OCI-M1 (cell line): ENCODE measurements at places on chromosomes 11 and 22.

- peak; percentile 57 for DNase-seq
Observed at GRCh38 chr11:14148653-14149273, 186.2 kb downstream of the SPON1 start.

DNA sequence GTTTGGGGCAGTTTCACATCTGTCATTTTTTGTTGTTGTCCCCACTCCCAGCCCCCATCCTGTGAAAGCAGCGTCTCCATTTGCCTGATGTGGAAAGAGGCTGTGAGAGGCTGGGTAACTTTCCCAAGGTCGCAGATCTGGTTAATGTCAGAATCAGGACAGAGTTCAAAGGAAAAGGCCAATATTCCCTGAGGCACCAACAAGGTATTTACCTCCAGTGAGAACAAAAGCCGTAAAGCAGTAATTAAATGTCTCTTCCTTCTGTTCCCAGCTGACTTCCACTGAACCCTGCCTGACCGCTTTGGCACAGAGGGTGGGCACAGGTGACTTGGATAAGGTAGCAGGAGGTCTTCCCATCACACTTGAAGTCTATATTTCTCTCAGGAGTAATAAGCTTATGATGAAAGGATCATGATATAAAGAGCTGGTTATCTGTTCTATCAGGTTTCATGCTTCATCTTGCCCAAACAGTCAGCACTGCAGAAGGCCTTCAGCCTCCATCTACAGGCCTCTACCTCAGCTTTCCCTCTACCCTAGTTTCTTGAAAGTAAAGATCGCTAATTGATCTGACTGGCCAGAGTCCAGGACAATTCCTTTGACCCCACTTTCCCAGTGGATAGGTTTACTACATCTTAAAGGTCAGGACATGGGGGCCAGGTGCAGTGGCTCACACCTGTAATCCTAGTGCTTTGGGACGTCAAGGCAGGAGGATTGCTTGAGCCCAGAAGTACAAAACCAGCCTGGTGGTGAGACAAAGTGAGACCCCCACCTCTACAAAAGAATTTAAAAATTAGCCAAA lies 9.4 kb downstream of the C11orf91 start:
- no peak for DNase-seq

DNA sequence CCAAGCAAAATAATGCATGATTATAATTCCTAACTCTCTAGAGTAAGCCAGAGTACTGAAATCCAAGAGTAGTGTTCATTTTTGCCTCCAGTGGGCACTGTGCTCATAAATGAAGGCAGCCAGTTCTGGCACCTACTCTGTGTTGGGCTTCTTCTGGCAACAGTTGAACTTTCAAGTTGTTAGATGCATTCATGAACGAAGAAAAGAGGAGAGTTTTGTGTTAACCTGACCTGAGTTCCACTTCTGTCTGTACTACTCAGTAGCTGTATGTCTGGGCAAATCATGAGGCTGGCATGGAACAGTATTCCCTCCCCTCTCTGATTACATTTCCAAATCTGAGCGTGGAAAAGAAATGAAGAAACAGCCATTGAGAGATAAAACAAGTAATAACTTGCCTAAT lies 20.3 kb upstream of the TENM4 start:
- DNase-seq, result peak; percentile 76

GRCh38 chr11:128026596-128026995 lies 560.8 kb downstream of the ETS1 start:
- no peak for DNase-seq

DNA sequence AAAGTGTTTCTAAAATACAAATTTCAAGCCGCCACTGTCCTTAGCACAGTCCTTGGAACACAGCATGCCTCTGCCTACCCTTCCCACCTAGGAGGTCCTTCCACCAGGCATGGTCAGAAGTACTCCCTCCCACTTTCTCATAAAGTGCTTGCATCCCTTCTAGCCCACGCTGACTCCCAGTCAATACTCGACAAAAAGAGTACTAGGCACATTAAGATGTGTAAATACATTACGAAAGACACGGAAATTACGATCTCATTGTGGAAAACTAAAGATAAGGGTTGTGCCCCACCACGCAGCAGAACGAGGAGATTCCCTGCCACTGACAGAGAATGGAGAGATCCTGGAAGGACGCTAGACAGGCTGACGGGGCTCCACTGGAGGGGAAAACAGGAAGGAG lies 13.5 kb downstream of the CHKA start:
- DNase-seq, result no peak

DNA sequence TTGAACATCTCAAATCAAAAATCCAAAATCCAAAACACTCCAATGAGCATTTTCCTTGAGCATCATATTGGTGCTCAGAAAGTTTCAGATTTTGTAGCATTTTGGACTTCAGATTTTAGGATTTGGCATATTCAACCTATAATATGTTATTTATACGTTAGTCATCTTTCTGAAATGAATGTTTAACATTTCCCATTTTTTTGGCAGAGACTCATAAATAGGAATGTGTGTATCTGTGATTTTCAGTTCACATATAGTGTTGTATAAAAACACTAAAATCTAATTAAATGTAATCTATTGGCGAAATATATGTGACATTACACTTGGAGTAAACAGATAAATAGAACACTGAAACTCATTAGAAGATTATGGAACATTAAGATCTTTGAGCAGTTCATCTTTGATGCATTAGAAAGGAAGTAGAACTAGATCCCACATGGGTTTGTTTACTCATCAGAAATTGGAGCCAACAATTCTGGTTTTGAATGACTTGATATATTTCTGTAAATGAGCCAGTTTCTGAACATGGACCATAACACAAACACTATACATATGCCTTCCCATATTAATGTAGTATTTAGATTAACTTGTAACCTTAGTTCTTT lies 153.1 kb downstream of the UVRAG start:
- DNase-seq, result no peak

DNA sequence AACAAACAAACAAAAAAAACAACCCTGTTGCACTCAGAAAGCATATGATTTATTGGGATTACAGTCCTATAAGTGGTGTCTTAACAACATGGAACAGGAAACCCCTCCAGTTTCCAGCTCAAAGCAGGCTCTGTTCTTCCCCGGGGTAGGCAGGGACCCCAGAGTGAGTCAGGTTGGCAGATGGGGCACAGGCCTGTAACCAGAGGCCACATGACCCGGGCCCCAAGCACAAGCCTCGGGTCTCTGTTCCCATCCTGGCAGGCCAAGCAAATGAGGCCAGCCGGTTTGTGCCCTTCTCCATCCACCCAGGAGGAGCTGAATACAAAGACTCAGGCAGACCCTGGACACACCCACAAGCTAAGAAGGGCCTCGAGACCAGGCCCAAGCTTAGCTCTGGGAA lies 75.8 kb downstream of the NAT10 start:
- DNase-seq, result no peak

DNA sequence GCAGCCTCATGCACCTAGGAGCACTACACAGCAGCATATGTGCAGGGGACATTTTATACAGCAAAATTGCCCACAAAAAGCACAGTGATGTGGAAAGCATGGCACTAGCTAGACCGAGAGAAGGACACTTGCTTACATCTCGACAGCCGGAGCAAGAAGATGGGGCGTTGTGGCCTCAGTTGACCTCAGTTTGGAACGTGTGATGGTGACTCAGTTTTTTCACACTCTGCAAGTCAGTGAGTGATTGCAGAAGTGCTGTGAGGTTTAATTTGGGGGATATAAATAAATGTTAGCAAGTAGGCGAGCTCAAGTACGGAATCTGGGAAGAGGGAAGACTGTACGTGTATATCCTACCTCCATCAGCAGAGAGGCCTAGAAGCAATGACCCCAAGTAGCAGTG lies 23.3 kb downstream of the LRP5 start:
- no peak for DNase-seq

DNA sequence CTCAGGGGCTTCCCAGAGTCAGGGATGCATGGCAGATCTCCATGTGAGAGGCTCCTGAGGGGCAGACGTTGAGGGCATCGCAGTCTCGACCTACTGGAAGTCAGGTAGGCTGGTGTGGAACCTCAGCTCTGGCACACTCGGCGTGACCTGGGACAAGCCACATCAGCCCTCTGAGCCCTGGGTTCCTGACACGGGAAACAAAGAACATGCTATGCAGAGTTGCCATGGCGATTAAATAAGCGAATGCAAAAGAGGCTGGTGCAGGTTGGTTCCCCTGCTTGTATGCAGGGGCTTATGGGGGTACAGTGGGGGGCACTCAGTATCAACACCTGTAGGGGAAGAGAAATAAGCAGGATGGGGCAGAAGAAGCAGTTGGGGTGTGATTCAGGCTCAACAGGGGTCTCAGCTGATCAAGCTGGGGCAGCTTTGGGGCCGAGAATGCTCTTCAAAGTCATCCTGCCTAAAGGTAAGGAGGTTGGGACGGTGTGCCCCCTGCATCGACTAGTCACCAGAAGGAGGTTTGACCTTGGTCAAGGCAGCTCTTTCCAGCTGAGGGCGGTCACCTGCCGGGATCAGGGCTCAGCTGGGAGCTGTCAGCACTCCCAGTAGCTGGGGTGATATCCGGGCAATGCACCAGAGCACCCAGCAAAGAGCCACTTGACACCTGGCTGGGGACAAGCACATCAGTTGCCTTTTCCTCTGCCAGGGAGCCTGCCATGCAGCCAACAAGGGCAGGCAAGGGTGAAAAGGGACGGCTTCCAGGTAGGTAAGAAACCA lies 442.7 kb downstream of the MIAT start:
- DNase-seq, result no peak

DNA sequence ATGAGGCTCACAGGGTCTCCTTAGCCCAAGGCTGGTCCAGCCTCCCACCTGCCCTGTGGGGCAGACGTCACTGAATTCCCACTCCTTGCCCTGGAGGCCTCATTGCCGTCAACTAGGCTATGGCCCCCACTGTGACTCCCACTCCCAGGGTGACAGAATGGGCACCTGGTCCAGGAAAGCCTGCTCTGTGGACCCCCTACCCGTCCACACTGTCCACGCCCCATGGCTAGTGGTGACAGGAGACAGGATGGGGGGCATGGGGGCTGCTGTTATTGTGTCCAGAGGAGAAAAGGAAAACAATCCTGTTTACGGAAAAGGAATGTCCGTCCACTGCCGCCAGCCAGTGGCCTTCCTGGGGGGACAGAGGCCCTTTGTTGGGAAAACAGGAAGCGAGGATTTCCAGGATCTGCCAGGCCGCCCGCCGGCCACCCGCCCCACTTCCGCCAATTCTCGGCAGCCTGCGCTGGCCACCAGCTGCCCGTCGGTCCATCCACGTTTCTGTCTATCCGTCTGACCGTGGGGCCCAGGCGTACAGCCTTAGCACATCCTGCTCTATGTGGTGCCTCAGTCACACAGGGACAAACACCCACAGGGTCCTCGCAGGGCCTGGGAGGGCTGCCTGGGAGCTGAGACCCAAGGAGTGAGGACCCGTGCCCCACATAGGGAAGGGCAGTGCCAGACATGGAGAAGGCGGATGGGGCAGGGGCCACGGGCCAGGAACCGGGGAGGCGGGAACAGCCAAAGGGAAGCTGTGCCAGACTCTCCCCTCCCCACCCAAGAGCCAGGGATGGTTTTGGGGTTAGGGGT lies 19.5 kb downstream of the CRELD2 start:
- no peak for DNase-seq

- no peak for DNase-seq
Observed at GRCh38 chr22:20062766-20063083, 17.3 kb upstream of the DGCR8 start.

DNA sequence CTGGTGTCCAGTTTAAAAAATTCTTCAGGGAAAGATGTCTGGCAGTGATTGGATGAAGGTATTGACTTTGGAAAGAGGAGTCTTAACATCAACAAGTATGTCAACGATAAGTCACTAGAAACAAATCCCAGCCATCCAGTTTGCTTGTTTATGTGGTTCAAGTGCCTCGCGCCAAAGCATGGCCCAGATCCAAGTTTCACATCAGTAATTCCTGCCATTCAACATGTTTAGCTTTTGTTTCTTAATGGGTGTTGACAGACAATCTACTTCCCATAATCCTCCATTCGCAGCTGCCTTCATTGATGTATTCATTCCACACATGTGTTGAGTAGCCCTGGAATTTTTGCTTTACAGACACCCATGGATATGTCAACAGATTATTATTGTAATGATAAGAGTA lies 77.8 kb downstream of the UBASH3B start:
- DNase-seq, result no peak

GRCh38 chr22:49712195-49712791 lies 115.4 kb downstream of the BRD1 start:
- peak; percentile 15 for DNase-seq

DNA sequence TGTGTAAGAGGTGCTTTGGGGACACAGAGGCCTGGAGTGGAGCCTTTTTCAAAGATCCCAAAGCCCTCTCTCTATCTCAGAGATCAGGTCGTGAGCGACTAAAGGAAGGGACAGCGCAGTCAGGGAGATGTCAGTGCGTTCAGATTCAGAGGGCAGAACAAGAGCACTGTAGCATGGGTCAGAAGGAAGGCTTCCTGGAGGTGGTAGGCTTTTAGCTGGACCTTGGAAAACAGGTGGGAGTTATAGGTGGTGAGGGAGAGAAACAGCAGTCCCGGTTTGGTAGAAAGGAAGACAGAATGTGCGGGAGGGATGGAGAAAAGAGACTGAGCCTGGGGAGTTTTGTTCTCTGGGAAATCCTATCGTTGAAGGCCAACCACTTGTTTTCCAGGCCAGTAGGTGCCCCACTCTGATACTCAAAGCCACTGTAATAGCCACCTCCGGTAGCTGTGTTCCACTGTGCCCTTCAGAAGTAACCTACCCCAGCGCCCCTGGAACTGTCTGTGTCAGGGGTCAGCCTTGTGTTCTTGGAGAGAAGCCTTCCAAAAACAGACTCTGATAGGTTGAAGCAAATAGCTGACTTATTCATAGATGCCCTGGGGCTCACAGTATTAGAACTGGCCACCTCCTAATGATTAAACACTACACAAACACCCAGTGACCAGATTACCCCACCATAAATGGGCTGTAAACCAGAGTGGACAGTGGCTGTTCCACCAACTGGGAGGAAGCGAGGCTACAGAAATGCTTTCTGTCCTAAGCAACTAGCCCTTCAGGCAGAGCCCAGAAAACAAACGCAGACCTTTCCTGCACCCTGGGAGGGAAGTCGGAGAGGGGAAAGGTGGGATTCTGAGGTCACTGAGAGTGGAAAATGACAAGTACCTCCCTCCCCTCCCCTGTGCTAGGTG lies 157.7 kb downstream of the DBX1 start:
- no peak for DNase-seq

DNA sequence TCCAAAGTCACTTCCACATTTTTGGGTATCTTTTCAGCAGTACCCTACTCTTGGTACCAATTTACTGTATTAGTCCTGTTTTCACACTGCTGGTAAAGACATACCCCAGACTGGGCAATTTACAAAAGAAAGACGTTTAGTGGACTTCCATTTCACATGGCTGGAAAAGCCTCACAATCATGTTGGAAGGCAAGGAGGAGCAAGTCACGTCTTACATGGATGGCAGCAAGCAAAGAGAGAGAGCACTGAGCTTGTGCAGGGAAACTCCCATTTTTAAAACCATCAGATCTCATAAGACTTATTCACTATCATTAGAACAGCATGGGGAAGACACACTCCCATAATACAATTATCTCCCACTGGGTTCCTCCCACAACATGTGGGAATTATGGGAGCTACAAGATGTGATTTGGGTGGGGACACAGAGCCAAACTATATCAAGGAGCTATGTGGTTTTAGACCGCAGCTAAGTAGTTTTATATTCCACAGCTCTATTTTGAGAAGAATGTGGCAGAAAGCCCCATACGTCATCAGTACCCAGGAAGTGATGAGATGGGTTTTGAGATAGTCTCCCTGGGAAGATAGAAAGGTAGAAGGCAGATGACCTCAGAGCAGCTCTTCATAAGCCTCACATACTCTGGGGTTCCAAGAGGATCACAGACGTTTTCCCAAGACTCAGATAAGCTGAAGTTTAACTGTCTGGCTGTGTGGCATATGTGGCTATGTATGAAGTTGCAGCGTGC lies 96.3 kb downstream of the APIP start:
- no peak for DNase-seq
